NCI-H146 (cell line): ENCODE measurements at places on chromosomes 6 and 20.
A peak's percentile ranks its signal among the peaks of the same experiment; 100 is the strongest.

GRCh38 chr6:119676230-119676629, 326.7 kb upstream of the MAN1A1 start:
- DNase-seq: no peak

DNA sequence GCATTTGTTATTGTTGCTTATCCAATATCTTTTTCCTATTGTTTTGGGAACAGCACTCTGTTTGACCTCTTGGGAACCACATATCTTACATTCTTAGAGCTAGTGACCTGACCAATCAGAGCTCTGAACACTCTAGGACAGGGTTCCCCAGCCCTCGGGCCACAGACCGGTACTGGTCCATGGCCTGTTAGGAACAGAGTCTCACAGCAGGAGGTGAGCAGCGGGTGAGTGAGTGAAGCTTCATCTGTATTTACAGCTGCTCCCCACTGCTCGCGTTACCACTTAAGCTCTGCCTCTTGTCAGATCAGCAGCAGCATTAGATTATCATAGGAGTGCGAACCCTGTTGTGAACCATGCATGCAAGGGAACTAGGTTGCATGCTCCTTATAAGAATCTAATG, 226.0 kb upstream of the TSHZ2 start:
- DNase-seq: no peak

DNA sequence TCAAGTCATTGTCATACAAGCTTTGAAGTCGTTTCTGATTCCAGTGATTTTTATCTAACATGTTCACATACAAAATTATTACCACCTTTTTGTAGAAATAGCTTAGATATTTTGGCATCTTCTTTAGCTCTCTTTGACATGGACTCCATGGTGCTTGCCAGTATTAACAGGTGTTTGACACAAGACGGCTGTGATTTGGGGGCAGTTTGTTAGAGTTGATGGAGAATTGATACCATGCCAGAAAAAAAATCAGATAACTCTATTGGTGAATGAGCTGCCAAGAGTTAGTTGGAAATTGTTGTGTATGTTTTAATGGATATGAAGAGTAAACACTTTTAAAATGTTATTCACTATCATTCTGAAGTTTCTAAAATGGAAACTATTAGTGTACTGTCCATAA, 146.6 kb upstream of the LAMP5 start:
- no peak for DNase-seq

DNA sequence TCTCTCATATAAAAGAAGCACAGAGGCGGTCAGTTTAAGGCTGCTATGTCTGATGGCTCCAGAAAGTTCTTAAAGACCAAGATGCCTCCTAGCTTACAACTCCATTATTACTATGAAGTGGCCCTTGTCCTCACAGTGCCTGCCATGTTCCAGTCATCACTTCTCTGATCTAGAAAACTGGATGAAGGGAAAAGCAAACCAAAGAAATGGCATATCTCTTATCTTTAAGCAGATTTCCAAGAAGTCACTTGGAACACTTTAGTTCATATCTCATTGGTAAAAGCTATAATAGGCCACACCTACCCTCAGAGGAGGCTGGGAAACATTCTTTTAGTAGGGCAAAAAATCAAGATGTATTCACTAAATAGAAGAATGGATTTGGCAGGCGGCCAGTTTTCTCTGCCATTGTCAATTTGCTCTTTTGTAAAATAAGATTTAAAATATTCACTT, 289.6 kb downstream of the TBC1D7 start:
- DNase-seq: no peak

DNA sequence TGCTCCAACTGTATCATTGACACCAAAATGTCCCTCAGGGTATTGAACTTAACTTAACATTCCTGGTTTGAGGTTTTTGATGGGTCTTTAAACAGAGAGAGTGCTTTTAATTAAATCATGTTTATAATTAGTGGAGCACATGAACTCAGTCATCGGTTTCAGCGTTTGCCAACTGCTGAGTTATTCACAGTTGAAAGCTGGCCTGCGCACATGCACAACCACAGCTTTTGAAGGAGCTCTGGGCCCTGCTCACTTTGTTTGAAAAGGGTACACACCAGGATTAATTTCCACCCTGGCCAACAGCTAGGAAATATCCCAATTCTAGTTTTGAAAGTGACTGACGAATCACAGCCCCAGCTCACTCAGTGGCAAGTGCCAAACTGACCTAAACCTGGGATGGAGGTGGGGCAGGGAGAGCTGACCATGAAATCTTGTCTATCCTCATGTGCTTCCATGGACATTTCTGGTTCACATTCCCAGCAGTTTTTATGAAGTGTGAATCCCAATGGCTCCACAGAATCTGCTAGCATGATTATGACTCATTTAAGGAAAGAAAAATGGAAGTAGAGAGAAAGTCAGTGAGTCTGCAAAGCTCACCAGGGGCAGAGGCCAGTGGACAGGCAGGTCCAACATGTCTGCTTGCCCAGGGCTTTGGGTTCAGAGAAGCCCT, 247.8 kb downstream of the FNDC1 start:
- no peak for DNase-seq

DNA sequence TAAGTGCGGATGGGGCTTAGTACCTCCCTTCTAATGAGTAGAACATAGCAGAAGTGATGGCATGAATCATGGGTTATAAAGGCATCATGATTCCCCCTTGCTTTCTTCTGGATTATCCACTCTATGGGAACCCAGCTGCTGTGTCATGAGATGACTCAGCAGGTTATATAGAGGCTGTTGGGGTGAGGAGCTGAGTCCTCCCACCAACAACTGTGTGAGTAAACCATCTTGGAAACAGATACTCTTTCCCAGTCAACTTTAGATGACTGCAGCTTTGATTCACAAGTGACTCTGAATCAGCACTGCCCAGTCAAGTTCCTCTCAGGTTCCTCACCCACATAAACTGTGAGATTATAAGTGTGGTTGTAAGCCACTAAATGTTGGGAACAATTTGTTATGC, 46.3 kb downstream of the FAM83B start:
- DNase-seq: no peak

GRCh38 chr20:62182469-62183425, at the start of gene MTG2:
MTG2 (plus strand) TSS chr20:62183028; CDS start chr20:62193421, 10,393 bp downstream.
- DNase-seq: peak; percentile 97
